ENCODE measurements at places on chromosomes 2 and 18. TPM values are rescaled to one million over a fixed set of nuclear protein-coding genes. Genes with fewer than 3 reads are reported as not detected.

Gene TXNDC2
- not detected for total RNA-seq

Gene CAPN13
- total RNA-seq: 28.0 TPM

Gene CRYBA2
- 1.3 TPM for total RNA-seq

GRCh38 chr2:175167076-175167791 is 769 bp downstream of the ATF2 start:
- H3K36me3 ChIP-seq: peaks cover 6% of the 10 kb centered on the region
- peak overlapping the region; percentile 91 for H3K27ac ChIP-seq
- peak overlapping the region; percentile 94 for H3K4me3 ChIP-seq
- no peaks in the 10 kb centered on the region for H3K27me3 ChIP-seq

GRCh38 chr2:37191253-37191652 is 2.8 kb upstream of the SULT6B1 start:
- no peak overlapping the region for H3K4me3 ChIP-seq
- peaks cover 11% of the 10 kb centered on the region for H3K4me1 ChIP-seq
- H3K36me3 ChIP-seq: no peaks in the 10 kb centered on the region
- H3K27me3 ChIP-seq: no peaks in the 10 kb centered on the region
- DNase-seq: peak; percentile 70

DNA sequence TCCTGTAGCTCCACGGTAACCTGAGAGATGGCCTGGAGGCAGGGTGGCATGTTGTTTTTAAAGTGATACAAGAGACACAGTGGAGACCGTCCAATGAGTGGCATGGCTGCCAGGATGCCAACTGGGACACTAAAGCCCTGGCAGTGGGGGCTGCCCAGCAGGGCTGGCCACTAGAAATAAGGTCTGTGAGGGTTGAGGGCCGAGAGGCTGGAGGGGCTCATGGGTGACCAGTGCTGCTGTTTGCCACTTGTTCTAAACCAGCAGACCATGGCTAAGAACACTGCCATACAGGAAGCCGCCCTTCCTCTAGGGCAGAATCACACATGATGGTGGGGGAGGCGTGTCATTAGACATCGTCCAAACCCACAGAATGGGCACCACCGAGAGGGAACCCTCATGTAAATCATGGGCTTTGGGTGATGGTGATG is 71.9 kb downstream of the ALPK2 start:
- no peak overlapping the region for H3K27ac ChIP-seq
- H3K27me3 ChIP-seq: no peaks in the 10 kb centered on the region
- DNase-seq: no peak
- no peak overlapping the region for H3K4me3 ChIP-seq
- H3K36me3 ChIP-seq: no peaks in the 10 kb centered on the region

DNA sequence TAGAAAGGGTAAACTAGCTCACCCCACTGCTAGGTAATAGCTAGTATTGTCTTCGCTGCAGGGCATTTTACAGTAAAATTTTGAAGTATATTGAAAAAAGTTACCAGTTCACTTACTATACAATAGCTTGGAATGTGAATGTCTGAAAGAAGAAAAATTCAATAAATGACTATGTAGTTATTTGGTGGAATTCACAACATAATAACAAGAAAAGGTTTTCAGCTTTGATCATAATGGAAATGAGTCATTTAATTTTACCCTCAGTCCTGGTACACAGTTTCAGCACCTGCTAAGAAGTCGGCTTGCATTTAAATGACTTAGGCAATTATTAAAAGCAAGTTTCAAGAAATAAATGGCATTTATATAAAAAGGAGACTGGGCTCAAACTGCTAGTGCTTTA is 90.4 kb downstream of the NUP35 start:
- H3K4me1 ChIP-seq: no peaks in the 10 kb centered on the region
- no peaks in the 10 kb centered on the region for H3K36me3 ChIP-seq
- H3K27ac ChIP-seq: no peak overlapping the region
- H3K27me3 ChIP-seq: no peaks in the 10 kb centered on the region
- no peak for DNase-seq

- no peaks in the 10 kb centered on the region for H3K4me1 ChIP-seq
- no peaks in the 10 kb centered on the region for H3K27me3 ChIP-seq
- DNase-seq: no peak
- H3K36me3 ChIP-seq: no peaks in the 10 kb centered on the region
These were observed 135.3 kb downstream of the CALCRL start for GRCh38 chr2:187312718-187313282.

- H3K27me3 ChIP-seq: peaks cover 57% of the 10 kb centered on the region
- H3K4me1 ChIP-seq: peaks cover 4% of the 10 kb centered on the region
- DNase-seq: peak; percentile 90
- no peaks in the 10 kb centered on the region for H3K36me3 ChIP-seq
- H3K4me3 ChIP-seq: no peak overlapping the region
These were observed 12.0 kb downstream of the SIGLEC15 start for GRCh38 chr18:45837283-45838070.

DNA sequence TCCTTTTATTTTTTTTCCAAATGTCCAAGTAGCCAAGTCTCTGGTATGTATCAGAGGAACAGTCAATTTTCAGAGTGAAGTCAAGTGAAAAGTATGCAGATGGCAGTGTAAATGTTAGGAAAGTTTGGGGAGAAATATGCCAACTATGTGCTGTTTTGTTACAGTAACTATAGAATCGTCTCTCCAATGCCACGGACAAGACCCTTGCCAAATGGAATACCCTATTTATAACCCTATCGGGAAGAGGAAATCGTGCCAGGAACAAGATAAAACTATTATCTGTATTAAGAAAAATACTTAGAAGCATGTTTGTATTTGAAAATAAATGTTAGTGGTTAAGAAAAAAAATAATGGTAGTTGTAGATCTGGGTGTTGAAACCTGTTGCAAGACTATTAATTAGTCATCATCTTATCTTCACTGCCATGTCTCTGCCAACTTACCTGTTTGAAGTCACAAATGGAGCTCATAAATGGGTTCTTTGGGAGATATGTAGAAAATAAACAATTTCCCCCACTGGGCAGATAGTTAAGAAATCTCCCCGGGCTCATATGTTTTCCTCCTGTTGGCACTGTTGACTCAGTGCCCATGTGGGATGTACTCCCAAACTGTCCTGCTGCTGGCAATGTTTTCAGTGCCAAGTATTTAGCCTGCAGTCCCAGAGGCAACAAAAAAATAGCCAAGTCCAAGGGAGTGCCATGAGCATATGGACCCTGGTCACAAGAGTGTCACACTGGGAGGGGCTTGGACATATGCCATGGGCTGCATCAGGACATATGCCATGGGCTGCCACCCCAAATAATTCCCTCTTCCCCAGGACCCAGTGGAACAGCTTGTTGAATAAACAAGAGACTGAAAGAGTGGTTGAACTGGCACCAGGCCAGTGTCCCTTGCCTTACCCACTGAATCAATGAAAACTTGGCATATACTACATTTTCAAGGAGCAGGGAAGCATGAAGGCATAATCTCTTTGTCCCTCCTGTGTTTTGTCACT is 366.9 kb downstream of the OSR1 start:
- H3K27ac ChIP-seq: no peak overlapping the region
- no peak for DNase-seq
- no peaks in the 10 kb centered on the region for H3K36me3 ChIP-seq
- peaks cover 8% of the 10 kb centered on the region for H3K4me1 ChIP-seq
- no peak overlapping the region for H3K4me3 ChIP-seq
- no peaks in the 10 kb centered on the region for H3K27me3 ChIP-seq

GRCh38 chr2:45884126-45884525 is 232.7 kb downstream of the PRKCE start:
- DNase-seq: no peak
- no peaks in the 10 kb centered on the region for H3K36me3 ChIP-seq
- no peak overlapping the region for H3K4me3 ChIP-seq
- no peak overlapping the region for H3K27ac ChIP-seq

DNA sequence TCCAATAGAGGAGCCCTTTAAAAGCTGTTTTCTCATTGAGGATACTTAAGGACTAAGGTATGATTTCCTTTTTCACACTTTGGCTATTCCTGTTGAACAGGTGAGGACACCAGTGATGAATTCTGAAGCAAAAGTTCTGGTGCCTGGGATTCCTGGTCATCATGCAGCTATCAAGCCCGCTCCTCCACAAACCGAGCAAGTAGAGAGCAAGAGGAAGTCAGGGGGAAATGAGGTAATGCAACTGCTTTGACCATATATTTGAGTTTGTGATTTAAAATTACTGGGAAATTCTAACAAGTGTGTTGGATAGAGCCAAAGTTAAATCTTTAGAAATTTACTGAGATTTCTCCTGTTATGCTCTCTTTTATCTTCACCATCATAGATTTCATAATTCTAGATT is 33.0 kb downstream of the WDR43 start:
- no peak overlapping the region for H3K4me3 ChIP-seq
- DNase-seq: no peak

DNA sequence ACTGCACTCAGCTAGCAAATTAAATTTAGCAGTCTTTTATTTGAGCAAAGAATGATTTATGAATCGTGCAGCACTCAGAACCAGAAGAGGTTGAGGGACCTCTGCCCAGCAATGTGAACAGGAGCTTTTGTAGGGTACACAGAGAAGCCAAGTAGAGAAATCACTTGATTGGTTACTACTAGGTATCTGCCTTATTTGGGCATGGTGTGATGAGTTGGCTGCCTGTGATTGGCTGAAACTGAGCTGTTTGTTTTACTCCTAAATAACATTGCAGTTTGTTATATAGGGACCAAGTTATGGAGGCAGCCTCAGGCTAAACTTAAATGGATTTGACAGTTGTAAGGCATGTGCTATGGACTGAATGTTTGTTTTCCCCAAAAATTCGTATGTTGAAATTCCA is 122.5 kb downstream of the RDH14 start:
- H3K4me1 ChIP-seq: no peaks in the 10 kb centered on the region
- no peaks in the 10 kb centered on the region for H3K36me3 ChIP-seq
- no peak for DNase-seq
- H3K27me3 ChIP-seq: no peaks in the 10 kb centered on the region
- H3K4me3 ChIP-seq: no peak overlapping the region

DNA sequence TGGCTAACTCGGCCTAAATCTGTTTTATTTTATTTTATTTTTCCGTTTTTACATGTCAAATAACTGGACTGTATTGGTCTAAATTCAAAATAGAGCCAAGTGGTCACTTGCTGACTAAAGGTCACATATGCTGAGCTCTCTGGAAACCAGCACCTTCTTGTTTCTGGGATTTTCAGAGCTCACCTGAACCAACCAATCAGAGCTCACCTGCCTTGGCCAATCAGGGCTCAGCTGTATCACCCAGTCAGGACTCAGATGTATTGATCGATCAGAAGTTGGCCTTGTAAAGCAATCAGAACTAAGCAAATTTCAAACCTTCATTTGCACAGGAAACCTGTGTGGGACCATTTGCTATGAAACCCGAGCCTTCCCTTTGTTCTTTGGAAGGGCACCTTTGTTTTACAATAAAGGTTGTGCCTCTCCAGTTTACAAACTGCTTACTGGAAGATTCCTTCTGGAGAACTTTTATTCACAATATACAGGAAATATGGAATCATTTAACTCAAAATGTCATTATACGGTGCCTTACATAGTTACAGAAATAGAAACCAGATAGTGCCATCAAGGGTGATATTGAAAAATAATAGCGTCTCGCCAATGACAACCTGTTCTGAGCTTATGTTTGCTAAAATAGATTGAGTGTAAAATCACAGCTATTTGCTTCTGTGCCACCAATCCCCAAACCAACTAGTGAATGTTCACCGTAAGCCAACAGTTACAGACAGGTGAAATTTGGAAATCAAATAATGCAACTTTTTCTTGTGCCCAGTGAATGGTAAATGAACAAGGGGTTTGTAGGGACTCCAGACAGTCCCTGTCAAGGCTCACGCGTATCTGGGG is 17.3 kb upstream of the PSD4 start:
- H3K36me3 ChIP-seq: no peaks in the 10 kb centered on the region
- H3K4me3 ChIP-seq: peak overlapping the region; percentile 56
- peak; percentile 74 for DNase-seq
- H3K27ac ChIP-seq: no peak overlapping the region
- peaks cover 9% of the 10 kb centered on the region for H3K27me3 ChIP-seq
- H3K4me1 ChIP-seq: no peaks in the 10 kb centered on the region
